Activated T-cell treated with anti-CD3 and anti-CD28 coated beads, Interleukin-2, amount 50 U/mL, for 72 hours (primary cell): ENCODE measurements at places on chromosomes 11 and 22. TPM values are rescaled to one million over a fixed set of nuclear protein-coding genes. Genes with fewer than 3 reads are reported as not detected.
A peak's percentile ranks its signal among the peaks of the same experiment; 100 is the strongest.

GRCh38 chr11:27524155-27524554 is 17.6 kb upstream of the LIN7C start:
- no peak for DNase-seq

DNA sequence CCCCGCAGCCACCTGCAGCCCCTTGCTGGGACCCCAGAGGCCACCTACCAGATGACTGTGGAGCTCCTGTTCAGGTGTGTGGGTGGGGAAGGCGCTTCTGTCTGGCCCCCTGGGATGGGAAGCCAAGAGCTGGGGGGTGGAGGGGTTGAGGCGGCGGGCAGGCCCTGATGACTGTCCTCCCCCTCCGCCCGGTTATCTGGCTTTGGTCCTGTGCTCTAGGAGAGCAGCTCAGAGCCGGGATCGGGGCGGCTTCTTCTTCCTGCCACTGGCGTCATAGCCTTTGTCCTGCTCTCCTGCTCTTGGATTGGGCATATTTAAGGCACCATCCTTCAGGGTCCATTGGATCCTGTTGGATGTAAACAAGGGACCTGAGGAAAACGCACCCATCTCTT is 38.4 kb downstream of the TPCN2 start:
- no peak for DNase-seq

FKBP2 gene
- 41.5 TPM for total RNA-seq

HORMAD2 gene
- 0.12 TPM for total RNA-seq

- DNase-seq = peak; percentile 98
Measured at GRCh38 chr11:2992234-2992996, at the start of gene NAP1L4. NAP1L4 (minus strand) TSS chr11:2992329; CDS start chr11:2979220, 13,109 bp downstream.

PAK1 gene
- total RNA-seq = 56.8 TPM

SAA4 gene
- total RNA-seq = not detected

KRTAP5-1 gene
- not detected for total RNA-seq

DNA sequence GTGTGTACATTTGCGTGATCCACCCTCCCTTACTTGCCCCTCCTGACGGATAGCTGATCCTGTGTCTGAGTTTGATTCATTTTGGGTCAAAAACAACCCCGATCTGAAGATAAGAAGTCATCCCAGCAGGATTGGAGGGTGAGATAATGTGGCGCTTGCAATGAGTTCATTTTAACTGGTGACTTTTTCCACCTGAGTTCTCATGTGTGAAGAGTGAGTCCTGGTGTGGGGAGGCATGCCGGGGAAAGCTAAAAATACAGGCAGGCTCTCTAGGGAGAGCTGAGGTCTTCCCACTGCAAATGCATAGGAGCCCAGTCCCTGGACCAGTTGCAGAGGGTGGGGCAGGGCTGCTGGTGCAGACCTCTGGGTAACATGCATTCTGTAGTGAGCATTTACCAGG is 35.7 kb upstream of the ELF5 start:
- no peak for DNase-seq

DNA sequence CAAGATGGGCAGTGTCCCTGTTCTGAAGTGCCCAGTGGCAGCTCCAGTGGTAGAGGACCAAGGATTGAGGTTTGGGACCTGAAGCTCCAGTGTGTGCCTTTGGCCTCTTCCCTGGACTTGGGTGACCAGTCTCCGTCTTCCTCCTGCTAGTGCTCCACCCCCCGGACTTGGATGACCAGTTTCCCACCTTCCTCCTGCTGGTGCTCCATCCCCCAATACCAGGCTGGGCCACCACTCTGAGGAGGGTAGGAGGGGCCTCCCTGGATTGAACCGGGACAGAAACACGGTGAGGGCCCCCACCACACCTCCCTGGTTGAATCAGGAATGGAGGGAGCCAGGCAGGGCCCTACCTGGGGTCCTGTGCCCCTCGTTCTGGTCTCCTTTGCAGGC is 10.9 kb upstream of the NEAT1 start:
- DNase-seq = no peak

- DNase-seq = no peak
Measured at GRCh38 chr11:97683733-97684132, 1293.9 kb downstream of the JRKL start.

CSTPP1 gene
- total RNA-seq = 21.2 TPM

DNA sequence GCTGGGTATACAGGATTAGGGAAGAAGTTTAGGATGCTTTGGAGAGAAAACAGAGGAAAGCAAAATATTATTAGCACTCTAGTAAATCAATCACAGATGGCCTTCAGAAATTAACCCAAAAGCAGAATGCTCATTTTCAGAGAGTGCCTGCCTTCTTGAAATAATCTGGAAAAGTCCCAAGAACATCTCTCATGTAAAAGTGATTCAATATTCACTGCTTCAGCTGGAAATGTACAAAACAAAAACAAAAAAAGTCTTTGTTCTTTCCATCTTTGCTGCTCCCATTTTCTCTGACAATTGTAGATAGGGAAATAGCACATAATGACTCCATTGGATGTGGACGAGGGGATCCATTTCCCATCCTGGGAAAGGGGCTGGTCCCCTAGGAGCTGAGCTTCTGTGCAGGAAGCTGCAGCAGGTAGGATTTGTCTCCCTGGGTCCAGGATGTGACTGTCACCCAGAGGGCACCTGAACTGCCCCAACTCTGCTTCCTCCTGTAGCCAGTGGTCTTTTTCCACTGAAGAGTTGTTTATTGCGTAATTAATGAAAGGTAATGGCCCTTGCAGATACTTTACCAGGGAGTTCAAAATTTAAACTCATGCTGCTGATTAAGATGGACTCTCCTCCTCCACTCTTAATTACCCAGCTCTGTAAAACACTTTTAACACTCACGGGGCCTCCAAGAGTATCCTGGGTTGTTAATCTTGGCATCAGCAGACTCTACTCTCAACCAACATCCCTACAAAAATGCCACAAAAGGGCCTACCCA is 57.9 kb downstream of the SC5D start:
- no peak for DNase-seq

DNA sequence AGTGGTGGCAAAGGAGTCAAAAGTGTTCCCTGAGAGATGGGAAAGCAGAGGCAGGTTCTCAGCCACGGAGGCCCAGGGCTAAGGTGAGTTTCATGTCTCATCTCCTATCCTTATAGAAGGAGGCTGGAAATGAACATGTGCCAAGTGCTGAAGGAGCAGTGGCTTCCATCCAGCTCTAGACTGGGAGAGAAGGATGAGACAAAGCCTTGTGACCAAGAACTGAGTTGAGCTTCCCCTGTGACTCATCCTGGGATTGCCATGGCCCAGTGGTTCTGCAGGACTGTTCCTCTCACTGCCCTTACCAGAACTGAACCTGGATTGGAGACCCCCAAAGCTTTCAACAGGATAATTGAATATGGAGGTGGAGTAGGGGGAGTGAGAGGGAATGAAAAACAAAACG is 16.7 kb upstream of the OR9Q1 start:
- DNase-seq = no peak

GRCh38 chr22:24434471-24435322 is 7.3 kb downstream of the ADORA2A start:
- DNase-seq = peak; percentile 82

DNA sequence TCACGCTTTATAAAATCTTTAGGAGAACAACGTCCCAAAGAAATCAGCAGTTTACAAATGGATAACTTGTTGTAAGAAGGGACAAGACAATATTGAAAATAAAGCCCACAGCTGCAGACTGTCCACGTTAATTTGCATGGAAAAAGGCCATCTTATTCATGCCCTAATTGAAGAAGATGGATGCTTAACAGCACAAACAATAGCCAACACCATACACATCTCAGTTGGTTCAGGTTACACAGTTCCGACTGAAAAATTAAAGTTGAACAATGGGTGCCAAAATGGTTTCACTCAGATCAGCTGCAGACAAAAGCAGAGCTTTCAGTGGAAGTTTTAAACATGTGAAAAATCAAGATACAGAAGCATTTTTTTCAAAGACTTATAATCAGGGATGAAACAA is 314.2 kb downstream of the RAB38 start:
- DNase-seq = no peak

C22orf42 gene
- total RNA-seq = not detected

- no peak for DNase-seq
Measured at GRCh38 chr22:50199829-50200460, 866 bp upstream of the SELENOO start.

CHCHD10 gene
- total RNA-seq = 62.5 TPM

- no peak for DNase-seq
Measured at GRCh38 chr11:30481330-30481729, 104.8 kb downstream of the MPPED2 start.

GRCh38 chr11:133901316-133901715 is 55.5 kb downstream of the IGSF9B start:
- DNase-seq = no peak

DNA sequence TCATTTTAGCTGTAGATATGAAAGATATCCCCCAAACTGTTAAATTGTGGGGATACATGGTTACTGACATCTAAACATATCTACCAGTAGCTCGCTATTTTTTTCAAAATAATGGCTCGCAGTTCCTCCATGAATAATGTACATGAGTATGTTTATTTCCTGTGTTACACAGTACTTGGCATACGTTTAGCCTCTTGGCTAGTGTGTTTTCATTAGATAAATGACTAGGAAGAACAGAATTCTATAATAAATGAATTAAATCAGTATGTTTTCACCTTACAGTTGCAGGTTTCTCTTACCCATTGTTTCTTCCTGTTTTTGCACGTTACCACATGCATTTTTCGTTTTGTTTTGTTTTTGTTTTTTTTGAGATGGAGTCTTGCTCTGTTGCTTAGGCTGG is 21.8 kb downstream of the RNF169 start:
- no peak for DNase-seq

DNA sequence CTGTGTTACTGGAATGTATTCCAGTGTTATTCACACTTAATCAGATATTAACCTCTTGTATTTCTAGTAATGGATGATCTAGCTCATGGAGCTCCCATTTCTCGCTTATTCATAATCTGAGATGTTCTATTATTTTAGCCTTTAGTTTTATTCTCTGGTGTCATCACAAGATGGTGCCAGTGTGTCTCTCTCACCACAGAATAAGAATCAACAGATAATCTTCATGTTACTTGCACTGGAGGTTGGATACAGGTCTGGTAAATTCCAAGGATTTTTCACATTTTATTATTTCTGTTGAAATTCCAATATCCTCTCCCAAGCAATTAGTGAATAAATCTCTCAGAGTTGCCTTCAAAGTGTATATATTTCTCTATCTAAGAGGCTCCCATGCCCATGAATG is 74.6 kb downstream of the CASP12 start:
- DNase-seq = no peak

GRCh38 chr11:46295312-46296058 is 18.0 kb downstream of the CREB3L1 start:
- peak; percentile 84 for DNase-seq

DNA sequence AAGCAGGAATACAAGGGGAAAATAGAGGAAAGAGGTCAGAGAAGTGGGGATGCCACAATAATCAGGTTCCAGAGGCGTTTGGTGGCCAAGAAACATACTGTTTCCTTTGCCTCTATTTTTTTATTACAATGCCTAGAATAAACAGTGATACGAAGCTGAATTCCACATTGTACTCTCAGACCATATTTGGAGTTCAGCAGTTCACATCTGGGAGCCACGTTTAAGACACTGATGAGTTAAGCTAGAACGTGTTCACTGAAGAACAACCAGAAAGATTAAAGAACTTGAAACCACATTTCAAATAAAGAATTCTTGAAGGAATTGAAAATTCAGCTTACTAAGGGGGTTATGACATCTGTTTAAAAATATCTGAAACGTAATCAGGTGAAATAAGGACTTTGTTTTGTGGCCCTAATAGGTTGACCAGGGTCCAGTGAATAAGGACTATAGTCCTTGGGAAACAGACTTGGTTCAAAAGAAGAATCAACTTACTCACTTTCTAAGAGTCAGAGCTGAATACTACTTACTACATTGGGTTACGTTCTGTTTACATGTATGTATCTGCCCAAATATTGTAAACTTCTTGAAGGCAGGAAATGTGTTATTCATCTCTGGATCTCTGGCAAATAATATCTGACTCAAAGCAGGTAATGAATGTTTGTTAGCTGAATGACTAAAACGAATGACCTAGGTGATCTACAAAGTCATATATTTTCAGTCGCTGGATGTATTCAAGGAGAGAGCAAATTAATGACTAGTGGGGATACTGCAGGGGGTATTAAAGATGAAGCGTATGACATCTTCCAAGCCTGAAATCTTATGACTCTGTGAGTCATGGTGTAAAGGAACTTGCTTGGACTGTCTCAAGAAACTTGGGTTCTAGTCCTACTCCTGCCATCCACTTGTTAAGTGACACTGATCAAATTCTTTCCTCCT is 247.0 kb upstream of the NARS2 start:
- DNase-seq = no peak

POLR3H gene
- 11.6 TPM for total RNA-seq
